GM23338 (cell line): ENCODE measurements at places on chromosomes 1 and 21. TPM values are rescaled to one million over a fixed set of nuclear protein-coding genes. Genes with fewer than 3 reads are reported as not detected.

Gene KHDRBS1
- 251 and 263 TPM in 2 replicates for total RNA-seq

DNA sequence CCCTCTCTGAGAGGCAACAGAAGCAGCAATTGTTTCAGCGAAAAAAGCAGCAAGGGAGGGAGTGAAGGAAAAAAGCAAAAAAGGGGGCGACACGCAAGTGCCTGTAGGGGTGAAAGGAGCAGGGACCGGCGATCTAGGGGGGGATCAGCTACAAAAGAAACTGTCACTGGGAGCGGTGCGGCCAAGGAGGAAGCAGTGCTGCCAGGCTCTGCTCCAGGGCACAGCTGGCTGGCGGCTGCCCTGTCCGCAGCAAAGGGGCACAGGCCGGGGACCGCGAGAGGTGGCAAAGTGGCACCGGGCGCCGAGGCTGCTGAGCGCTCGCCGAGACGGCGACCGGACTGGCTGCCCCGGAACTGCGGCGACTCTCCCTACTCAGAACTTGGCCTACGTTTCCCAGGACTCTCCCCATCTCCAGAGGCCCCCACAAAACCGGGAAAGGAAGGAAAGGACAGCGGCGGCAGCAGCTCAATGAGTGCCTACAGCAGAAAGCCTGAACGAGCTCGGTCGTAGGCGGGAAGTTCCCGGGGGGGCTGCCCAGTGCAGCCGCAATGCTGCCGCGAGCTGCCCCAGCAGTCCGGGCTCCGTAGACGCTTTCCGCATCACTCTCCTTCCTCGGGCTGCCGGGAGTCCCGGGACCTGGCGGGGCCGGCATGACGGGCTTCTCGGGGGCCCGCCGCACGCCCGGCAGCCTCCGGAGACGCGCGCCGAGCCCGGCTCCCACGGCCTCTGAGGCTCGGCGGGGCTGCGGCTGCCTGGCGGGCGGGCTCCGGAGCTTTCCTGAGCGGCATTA is 1.0 kb upstream of the CDKN2C start:
- peaks cover 15% of the 10 kb centered on the region; the same call in 1 of the 2 replicates for H3K4me1 ChIP-seq
- no peaks in the 10 kb centered on the region for H3K36me3 ChIP-seq
- peak; percentile 50 for DNase-seq
- peak overlapping the region; percentile 80 for H3K4me3 ChIP-seq
- H3K27ac ChIP-seq, result no peak overlapping the region

DNA sequence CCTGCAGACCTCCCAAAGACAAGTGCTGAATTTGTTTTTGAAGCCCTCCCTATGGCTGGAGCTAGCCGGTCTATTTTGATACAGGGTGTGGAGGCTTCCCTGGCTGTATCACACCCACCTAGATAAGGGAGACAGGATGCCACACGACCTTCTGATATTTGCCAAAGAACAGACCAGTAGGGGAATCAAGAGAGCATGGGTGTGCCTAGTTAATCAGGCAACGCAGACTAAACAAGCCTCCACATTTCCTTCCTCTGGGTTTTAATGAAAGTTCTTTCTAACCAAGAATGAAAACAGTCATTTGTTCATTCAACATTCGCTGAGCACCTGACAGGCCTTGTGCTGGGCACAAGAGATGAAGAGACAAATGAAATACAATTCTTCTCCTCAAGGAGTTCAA is 446.8 kb downstream of the PLPP3 start:
- DNase-seq, result no peak
- H3K27ac ChIP-seq, result no peak overlapping the region
- no peaks in the 10 kb centered on the region for H3K4me1 ChIP-seq
- H3K4me3 ChIP-seq, result no peak overlapping the region

- DNase-seq, result no peak
- H3K27me3 ChIP-seq, result no peaks in the 10 kb centered on the region
- no peaks in the 10 kb centered on the region for H3K36me3 ChIP-seq
These were observed 706.3 kb downstream of the ADGRL2 start for GRCh38 chr1:82507011-82507410.

DNA sequence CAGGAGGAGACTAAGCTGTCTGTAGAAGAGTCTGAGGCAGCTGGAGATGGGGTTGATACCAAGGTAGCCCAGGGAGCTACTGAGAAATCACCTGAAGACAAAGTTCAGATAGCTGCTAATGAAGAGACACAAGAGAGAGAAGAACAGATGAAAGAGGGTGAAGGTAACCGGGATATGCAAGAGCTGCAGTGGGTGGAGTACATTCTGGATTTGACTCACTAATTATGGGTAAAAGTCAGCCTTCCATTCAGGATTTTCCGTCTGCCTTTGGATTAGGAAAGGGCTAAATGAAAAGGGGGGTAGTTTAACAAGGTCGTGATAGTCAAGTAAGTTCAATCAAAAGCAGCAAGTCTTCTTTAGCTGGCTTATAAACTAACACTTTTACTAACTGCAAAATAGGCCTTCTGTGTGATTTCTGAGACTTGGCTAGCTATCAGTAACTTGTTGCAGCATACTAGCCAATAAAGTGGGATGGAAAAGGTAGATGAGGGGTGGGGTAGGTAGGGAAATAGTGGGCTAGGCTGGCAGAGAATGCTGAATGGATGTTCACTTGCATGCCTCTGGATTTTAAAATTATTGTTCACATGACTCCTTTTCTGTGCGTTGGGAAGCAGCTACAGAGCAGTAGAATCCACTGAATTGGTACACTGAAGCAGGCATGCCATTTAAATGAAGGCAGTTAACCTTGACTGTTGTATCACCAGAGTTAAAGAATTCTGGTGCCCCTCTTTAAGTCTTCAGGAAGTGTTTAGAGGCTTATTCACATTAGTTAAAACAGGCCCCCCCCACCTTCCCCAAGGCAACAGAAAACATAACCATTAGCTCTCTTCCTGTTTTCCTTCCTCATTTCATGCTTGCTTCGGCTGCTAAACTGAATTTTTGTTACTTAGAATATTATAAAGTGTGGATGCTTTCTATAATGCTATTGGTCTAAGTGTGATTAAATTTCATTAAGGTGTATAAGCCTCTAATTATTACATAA is 15.4 kb downstream of the CCDC17 start:
- DNase-seq, result no peak
- H3K27me3 ChIP-seq, result no peaks in the 10 kb centered on the region
- H3K36me3 ChIP-seq, result peaks cover 81% of the 10 kb centered on the region
- no peak overlapping the region for H3K4me3 ChIP-seq
- peak overlapping the region; percentile 35; the same call in 1 of the 2 replicates for H3K27ac ChIP-seq
- H3K4me1 ChIP-seq, result no peaks in the 10 kb centered on the region
